Effector memory CD4-positive, alpha-beta T cell (primary cell): ENCODE measurements at places on chromosomes 4 and X.
A peak's percentile ranks its signal among the peaks of the same experiment; 100 is the strongest.

GRCh38 chr4:83046693-83047473, 11.9 kb downstream of the COPS4 start:
- no peak for DNase-seq

DNA sequence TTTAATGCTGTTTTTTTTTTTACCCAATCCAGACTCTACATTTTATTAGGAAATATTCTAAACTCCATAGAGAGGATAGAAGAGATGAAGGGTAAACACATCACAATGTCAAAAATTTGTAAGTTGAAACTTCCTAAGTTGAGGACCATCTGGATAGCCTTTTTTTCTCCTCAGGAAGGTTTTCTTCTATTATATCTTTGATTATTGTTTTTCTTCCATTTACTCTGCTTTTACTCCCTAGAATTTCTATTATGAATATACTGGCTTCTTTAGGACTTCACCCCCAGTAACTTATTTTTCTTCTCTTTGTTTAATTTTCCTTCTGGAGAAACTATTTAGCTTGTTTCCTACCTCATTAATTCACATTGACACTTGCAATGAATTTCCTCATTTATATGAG, 71.2 kb upstream of the SLIT2 start:
- DNase-seq, result no peak

- DNase-seq, result no peak
Measured at GRCh38 chr4:123299212-123299691, 97.3 kb upstream of the SPRY1 start.

DNA sequence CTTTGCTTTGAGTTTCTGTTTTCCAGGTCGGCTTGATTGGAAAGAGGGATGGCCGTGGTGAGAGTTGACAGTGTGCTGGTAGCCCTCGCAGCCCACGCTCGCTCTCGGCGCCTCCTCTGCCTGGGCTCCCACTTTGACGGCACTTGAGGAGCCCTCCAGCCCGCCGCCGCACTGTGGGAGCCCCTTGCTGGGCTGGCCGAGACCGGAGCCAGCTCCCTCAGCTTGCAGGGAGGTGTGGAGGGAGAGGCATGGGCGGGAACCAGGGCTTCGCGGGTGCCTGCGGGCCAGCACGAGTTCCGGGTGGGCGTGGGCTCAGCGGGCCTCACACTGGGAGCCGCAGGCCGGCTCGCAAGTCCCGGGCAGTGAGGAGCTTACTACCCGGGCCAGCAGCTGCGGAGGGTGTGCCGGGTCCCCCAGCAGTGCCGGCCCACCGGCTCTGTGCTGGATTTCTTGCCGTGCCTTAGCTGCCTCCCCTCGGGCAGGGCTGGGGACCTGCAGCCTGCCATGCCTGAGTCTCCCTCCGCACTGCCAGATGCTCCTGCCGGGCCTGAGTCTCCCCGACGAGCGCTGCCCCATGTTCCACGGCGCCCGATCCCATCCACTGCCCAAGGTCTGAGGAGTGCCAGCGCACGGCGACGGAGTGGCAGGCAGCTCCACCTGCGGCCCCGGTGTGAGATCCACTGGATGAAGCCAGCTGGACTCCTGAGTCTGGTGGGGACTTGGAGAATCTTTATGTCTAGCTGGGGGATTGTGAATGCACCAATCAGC, 166.4 kb upstream of the FAT1 start:
- no peak for DNase-seq

GRCh38 chr4:166335256-166335938, 462.4 kb downstream of the TLL1 start:
- DNase-seq, result no peak

GRCh38 chr4:100935090-100935489, 412.2 kb downstream of the PPP3CA start:
- no peak for DNase-seq

- DNase-seq, result no peak
Measured at GRCh38 chrX:72382202-72382595, 76.5 kb upstream of the CITED1 start.

GRCh38 chr4:174586651-174587050, 64.4 kb upstream of the HPGD start:
- DNase-seq, result no peak

- no peak for DNase-seq
Measured at GRCh38 chrX:82362550-82362949, 1145.5 kb upstream of the POU3F4 start.

DNA sequence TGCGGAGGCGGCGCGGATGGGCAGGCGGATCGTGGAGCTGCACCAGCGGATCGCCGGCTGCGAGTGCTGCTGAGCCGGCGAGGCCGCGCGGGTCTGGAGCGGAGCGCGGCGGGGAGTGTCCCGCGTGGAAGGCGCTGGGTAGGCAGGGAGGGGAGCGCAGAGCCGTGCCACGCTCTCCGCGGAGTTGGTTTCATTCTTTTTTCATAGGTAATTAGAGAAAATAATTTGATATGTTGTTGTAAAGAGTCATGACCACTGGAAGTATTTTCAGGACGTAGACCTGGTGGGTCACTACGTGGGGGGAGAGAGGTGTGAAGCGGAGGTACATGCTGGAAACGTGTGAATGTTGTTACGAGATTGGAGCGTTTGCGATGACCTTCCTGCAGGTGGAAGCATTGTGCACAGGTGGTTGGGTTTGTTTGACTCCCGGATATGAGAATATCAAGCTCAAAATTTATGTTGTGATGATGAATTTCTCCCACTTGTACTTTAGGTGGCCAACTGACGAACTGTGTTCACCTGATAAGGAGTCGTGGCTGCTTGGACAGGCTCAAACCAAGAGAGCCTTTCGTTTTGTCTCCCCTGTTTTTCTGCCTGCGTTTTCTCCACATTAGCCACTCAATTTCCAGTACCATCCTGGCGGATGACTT, 19.1 kb upstream of the S100P start:
- DNase-seq, result peak; percentile 42

DNA sequence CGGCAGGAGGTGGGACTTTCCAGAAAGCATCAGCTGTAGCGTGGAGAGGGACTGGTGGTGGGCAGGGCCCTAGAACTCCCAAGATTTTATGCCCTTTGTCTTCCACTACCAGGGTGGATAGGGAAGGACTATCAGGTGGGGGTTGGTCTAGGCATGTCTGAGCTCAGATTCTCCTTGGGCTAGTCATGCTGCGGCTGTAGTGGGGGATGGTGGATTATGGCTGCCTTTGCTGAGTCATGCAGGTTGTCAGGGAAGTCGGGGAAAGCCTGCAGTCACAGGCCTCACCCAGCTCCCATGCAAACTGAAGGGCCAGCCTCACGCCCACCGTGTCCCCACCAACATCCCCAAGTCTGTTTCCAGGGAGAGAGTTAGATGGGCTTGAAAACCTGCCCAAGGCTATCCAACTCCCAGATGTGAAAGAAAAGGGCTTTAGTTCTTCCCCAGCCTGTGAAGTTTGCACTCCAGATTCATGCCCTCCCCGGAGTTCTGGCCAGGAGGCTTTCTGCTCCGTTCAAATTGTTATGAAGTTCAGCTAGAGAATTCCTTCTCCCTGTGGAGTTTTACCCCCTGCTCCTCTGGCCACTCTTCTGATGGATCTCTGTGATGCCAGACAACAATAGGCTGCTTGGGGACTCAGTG, 13.4 kb upstream of the MEPE start:
- no peak for DNase-seq

GRCh38 chr4:78068481-78068880, 11.4 kb downstream of the FRAS1 start:
- no peak for DNase-seq

DNA sequence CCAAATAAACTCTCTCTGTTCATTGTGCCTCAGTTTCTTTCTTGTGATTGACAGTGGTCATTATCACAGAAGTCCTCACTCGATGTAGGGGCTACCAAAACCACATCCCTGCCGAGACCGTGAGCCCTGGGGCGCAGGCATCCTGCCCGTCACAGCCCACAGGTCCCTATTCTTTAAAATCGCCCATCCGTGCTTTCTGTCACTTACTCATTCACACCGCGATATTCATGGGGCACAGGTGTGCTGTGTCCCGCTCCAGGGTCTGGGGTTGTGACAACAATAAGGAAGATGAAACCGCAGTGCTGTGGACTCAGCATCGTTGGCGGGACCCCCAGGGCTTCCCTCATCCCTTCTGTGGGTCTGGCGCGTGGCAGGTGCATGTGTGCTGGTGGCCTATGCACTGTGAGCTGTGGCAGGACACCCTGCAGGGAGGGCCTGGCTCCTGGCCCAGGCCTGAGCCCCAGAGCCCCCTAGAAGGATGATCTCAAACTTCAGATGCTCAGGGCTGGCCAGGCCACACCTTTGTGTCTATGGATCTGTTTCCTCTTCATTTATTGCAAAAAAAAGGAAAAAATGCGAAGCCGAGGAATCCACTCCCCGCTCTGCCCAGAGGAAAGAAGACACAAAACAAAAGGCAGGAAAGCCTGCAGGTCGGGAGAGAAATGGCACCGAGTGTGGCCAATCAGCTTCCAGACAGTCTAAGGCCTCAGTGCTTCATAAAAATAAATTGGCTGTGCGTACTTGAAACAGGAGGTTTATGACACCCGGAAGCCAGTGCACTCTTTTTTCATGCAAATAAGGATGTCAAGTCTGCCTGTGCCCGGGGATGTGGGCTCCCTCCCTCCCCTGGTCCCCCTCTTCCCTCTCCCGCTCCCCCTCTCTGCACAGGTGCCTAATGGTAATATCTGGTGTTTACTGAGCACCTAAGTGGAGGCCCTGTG, 109.5 kb upstream of the ADRA2C start:
- no peak for DNase-seq

- DNase-seq, result no peak
Measured at GRCh38 chr4:121679267-121679666, 17.5 kb downstream of the ANXA5 start.
